Stimulated activated CD4-positive, alpha-beta T cell treated with anti-CD3 and anti-CD28 coated beads, Interleukin-4, amount 100 ng/mL, for 24 hours (primary cell): ENCODE measurements at places on chromosomes 1 and 21.
A peak's percentile ranks its signal among the peaks of the same experiment; 100 is the strongest.

DNA sequence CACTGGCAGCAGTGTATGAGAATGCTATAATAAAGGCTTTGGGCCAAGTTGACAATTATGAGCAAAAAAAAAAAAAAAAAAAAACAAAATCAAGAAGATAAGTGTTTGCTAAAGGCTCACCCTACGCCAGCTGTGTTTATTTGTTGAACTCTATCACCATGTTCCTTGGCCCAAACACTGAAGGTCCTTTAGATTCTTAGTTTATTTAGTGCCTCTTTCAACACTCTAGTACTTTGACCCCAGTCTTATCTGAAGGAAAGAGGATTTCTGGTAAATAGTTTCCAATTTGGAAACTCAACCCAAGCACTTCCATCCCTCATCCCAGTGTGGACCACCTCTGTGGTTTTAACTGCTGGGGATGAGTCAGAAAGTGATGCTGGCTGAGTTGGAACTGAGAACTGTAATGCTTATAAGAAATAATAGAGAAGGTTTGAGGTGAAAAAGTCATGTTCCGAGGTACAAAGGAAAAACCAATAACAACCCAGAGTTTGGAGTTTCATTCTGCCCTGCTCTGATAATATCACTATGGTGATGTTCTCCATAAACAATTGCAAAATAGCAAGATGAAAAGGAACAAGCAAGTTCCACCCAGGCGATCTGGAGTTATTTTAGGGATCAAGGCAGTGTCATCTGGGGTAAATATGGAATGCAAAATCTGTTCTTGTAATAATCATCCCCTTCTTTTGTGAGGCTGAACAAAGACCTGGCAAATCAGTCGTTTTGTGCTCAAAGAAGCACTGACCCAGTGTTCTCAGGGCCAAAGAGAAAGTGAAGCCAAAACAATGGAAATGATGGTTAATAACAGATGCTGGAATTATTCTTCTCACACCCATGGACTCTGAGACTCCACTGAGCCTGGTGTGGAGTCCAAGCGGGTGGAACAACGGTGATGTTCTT is 19.7 kb upstream of the CAPZB start:
- DNase-seq: no peak

GRCh38 chr1:44947774-44948311 is 38.6 kb downstream of the EIF2B3 start:
- no peak for DNase-seq

GRCh38 chr21:17387030-17387617 is 125.7 kb upstream of the CXADR start:
- peak; percentile 61 for DNase-seq

GRCh38 chr1:87348341-87349019 is 19.8 kb downstream of the LMO4 start:
- no peak for DNase-seq

DNA sequence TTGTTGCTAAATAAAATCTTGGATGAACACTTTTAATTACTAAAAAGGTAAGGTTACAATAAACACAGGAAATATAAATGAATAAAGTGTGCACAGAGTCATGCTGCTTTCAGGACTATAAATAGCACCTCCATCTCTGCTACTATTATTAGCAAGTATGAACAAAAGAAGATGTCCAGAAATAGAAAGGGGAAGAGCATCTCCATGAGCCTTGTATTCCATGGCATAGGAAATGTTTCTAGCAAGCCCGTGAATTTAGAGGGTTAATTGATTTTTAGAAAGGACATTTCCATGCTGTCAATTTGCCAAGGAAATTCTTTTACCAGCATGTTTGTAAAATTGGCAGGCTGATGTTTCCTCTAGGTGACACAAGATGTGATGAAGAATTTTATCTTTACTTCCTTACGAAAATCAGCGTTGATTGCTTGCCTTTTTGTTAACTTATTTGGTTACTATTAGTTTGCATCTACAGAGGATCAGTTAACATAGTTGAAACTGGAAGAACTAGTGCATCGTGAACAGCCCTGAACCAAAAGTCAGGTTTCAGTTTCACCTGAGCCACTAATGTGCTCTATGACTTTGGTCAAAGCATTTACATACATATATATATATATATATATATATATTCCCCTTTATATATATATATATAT is 45.3 kb downstream of the NR5A2 start:
- no peak for DNase-seq

- DNase-seq: no peak
These were observed 5.7 kb downstream of the LRRC3 start for GRCh38 chr21:44461005-44461404.

DNA sequence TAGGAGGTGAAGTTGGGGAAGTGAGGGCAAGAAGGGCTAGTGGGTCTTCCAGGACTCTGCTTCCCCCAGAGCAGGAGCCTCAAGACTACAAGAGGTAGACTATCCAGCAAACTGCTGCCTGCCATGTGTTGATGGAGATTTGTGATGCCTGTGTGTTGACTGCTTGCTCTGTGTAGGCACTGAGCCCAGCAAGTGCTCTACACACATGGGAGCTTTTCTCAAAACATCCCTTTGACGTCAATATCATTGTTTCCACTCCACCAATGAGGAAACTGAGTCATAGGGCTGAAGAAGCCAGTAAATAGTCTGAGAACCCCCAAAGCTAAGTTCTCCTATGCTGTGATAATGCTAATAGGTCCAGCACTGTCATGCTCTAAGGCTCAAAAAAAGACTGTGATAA is 207.2 kb upstream of the NFIA start:
- no peak for DNase-seq

DNA sequence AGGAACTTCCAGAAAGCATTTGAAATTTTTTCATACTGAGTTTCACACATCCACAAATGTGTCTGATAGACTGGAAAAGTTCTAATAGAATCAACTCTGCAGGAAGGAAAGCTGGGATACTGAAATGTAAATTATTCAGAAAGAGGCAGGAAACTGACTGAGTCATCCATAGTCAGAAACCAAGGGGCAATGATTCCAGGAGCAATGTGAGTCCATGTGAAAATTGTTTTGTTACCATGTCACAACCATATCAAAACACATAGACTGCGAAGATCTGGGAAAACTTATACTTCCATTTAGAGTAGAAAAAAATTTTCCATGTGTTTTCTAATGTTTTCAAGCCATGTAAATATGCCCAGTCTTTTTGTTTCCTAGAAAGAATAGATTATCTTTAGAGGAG is 142.3 kb upstream of the TMPRSS15 start:
- DNase-seq: no peak

GRCh38 chr1:21782349-21782867 is 541 bp downstream of the USP48 start:
- peak; percentile 57 for DNase-seq

GRCh38 chr1:6614929-6615785 is 1.6 kb downstream of the PHF13 start:
- no peak for DNase-seq

- DNase-seq: no peak
These were observed 66.3 kb downstream of the TAS1R2 start for GRCh38 chr1:18793164-18793563.

GRCh38 chr1:57124768-57125446 is 159.1 kb upstream of the C8B start:
- DNase-seq: no peak

DNA sequence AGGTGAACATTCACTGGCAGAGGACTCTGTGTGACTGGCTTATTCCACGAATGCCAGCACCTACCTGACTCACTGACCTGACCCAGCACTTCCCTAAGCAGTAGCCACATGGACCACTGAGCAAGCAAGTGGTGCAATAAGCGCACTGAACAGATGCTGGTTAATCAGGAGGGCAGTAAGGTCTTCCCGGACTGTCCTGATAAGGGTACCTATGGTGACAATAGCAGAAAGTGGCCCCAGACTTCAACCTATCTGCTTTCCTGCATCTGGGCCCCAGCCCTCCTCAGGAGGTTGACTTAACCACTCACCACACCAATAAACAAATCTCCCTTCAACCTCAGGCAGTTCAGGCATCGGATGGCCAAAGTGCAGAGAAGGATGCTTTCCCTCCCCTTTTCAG is 65.7 kb downstream of the SETD4 start:
- DNase-seq: no peak

DNA sequence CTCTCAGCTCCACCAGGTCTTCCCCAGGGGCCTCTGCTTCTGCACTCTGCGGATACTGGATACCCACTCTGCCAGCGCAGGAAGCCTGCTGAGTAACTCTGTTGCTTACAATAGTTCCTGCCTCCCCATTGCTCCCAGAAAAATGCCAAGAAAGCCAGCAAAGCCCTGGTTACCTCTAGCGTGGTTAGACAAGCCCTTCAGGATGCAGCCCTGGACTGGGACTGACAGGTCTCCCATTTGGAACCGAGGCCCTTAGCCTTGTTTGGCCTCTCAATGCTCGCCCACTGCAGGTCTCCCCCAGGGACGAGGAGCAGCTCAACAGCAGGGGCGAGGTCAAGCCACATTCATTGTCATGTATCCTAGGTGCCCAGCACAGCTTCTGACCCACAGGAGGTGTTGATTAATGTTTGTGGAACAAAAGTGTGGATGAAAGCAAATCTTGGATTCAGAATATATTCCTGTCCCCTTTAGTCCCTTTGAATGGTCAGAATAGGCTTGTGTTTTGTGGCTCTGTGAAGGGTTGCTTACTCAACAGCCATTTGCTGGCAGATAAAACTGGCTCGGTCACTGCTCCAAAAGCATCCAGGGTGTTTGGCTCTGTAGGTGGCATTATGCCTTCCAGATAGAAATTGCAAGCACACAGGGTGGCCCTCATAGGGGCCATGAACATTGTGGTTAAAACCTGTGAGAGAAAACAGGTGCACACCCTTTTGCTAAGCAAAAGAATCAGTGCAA is 58.9 kb downstream of the C1orf198 start:
- no peak for DNase-seq

DNA sequence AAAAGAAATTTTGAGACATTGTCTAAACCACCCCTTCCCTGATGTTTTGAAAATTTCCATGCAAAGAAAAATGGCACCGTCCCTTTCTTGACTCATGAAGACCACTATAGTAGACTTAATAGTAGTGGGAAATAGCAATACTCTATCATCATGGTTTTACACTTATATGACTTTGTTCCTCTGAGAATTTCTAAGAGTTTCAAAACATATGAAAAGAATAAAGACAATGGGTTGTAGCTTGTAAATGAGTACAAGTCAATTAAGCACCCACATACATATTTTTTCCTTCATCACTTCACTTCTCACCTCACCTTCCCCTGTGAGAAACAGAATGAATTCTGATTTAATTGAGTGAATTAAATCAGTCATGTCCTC is 151.7 kb downstream of the LYPLAL1 start:
- no peak for DNase-seq

GRCh38 chr1:18580691-18581419 is 49.8 kb upstream of the PAX7 start:
- DNase-seq: no peak

DNA sequence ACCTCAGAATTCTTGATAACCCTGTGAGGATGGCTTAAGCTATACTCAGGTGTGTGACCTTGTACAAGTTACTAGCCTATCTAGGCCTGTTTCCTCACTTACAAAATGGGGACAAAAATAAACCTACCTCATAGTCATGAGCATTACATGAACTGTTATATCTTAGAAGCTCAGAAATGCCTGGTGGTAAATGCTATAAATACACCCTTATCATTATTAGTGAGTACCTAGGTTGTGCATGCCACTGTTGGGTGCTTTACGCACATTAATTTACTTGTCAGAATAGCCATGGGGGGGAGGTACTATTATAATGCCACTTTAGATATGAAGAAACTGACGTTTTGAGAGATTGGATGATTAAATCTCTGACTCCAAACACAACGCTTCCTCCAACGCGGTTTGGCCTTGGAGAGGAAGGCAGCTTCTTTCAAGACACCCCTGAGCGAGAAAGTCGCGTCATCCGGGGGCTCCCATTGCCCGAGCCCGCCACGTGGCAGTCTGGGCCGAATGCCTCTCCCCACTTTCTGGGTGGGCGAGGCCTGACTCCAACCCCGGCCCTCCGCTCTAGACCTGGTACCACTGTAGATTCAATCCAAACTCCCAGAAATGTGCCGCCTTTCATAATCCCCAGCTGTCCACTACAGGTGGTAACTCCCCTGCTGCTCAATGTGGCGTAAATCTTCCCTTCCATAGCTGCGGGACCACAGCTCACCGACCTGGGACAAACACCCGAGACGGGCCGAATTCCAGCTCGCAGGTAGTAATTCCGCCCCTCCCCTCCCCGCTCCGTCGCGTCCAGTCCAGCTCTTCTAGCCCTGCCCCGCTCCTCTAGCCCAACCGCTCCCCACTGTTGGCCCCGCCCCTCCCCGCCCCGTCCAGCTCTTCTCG is 771 bp upstream of the RAD54L start:
- peak; percentile 67 for DNase-seq

GRCh38 chr21:17921579-17922530 is 102.7 kb upstream of the C21orf91 start:
- no peak for DNase-seq

DNA sequence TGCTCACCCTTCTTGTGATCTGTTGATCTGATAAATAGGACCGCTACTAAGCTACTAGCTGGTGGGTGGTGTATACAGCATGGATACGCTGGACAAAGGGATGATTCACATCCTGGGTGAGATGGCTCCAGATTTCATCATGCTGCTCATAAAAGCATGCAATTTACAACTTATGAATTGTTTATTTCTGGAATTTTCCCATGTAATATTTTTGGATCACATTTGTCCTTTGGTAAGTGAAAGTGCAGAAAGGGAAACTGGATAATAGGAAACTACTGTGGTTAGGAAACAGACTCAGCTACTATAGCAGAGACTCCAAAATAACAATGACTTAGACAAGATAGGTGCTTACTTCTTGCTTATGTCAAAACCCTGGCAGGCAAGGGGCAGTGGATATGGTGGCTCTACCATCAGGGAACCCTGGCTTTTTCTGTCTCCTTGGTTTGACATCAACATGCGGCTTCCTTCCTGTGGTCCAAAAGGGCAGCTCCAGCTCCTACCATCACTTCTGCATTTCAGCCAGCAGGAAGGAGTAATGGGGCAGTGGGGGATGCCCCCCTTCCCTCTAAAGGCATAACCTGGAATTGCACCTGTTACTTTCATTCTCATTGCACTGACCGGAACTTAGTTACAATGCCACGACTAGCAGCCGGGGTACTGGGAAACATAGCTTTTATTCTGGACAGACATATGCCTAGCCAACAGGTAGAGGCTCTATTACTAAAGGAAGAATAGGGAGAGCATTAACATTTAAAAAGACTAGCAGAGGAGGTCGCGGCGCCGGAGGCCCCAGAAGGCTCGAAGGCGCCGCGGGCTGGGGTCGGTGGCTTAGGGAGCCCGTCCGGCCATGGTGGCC is 13.8 kb upstream of the AK2 start:
- no peak for DNase-seq

DNA sequence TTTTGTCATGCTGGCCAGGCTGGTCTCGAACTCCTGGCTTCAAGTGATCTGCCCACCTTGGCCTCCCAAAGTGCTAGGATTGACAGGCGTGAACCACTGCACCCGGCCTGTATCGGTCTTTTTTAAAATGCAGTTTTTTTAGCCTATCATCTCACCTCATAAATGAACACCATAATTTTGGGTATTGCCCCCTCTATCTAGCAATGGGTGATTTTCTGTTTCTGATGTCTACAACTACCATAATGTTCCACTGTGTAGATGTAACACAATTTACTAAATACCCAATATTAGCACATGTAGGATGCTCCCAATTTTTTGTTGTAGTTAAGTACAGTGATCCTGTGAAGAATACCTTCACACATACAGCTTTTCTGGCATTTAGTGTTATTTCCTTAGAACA is 2.0 kb upstream of the CAMTA1 start:
- no peak for DNase-seq

GRCh38 chr1:61481315-61481715 is 243.6 kb downstream of the TM2D1 start:
- no peak for DNase-seq

- no peak for DNase-seq
These were observed 295.7 kb downstream of the CHRM3 start for GRCh38 chr1:239682046-239682445.

GRCh38 chr1:206878456-206878855 is 13.0 kb downstream of the IL20 start:
- no peak for DNase-seq
